Aorta (tissue), 5 donors: ENCODE measurements at places on chromosomes 6 and 20. TPM values are rescaled to one million over a fixed set of nuclear protein-coding genes. Genes with fewer than 3 reads are reported as not detected.

GRCh38 chr6:83258517-83258916 lies 65.4 kb downstream of the RWDD2A start:
- no peaks in the 10 kb centered on the region for H3K4me1 ChIP-seq
- no peak overlapping the region for H3K27ac ChIP-seq
- no peaks in the 10 kb centered on the region for H3K36me3 ChIP-seq
- no peak overlapping the region for H3K4me3 ChIP-seq
- H3K27me3 ChIP-seq: no peaks in the 10 kb centered on the region
- no peak for DNase-seq

GRCh38 chr20:37994512-37994911 lies 38.7 kb downstream of the TTI1 start:
- H3K4me3 ChIP-seq: no peak overlapping the region
- H3K36me3 ChIP-seq: no peaks in the 10 kb centered on the region
- no peaks in the 10 kb centered on the region for H3K27me3 ChIP-seq
- H3K27ac ChIP-seq: no peak overlapping the region
- DNase-seq: no peak

GRCh38 chr6:165998072-165998471 lies 169.6 kb downstream of the TBXT start:
- H3K4me1 ChIP-seq: no peaks in the 10 kb centered on the region
- H3K27me3 ChIP-seq: no peaks in the 10 kb centered on the region
- H3K36me3 ChIP-seq: no peaks in the 10 kb centered on the region

DNA sequence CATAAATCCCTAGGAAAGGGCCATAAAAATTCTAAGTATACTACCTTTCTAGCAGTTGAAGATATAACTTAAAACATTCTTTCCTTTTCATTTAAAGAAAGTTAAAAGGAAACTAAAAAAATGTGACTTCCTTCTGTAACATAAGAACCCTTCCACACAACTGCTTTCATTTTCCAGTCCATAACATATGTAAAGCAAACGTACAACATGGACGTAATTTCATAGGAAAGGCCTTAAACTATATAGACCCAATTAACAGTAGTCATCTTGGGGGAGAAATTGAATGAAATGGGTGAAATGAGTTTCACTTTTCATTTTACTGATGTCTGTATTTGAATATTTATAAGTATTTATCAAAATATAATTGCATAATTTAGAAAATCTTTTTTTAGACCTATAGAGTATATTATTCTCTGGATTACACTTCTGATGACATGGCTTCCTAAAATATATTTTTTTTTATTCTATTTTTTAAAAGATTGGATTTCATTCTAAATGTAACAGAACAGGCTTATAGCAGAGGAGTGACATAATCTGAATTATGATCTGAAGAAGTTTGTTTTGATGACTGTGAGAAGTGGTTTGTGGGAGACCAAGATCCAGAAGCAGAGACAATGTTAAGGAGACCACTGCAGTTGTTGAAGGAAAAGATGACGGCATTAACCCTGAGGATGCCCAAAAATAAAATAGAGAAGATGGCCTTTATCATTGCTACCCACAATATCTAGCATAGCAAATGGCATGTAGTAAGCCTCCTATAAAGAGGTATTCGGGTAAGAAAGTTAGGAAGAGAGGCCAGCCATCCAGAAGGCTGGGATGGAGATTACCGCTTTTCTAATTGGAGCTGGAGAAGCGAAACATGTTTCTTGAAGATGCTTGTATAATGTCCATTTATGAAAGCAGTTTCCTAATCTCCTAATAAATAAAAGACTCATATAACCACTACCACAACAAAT lies 260.4 kb downstream of the PTPRK start:
- H3K27ac ChIP-seq: no peak overlapping the region
- H3K36me3 ChIP-seq: no peaks in the 10 kb centered on the region
- no peak for DNase-seq
- H3K27me3 ChIP-seq: no peaks in the 10 kb centered on the region
- H3K4me3 ChIP-seq: no peak overlapping the region
- H3K4me1 ChIP-seq: peaks cover 2% of the 10 kb centered on the region

DNA sequence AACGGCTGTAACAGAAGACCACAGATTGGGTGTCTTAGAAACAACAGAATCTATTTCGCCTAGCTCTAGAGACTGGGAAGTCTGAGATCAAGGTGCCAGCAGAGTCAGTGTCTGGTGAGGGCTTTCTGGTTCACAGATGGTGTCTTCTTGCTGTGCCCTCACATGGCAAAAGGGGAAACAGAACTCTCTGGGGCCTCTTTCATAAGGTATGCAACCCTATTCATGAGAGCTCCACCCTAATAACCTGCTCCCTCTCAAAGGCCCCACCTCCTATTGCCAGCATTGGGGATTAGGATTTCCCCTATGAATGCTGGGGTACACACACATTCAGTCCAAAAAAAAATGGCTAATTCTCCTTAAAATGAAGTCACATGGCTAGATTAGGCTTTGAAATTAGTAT lies 10.0 kb downstream of the TXNDC5 start:
- DNase-seq: no peak
- H3K4me3 ChIP-seq: no peak overlapping the region
- H3K36me3 ChIP-seq: peaks cover 7% of the 10 kb centered on the region

DNA sequence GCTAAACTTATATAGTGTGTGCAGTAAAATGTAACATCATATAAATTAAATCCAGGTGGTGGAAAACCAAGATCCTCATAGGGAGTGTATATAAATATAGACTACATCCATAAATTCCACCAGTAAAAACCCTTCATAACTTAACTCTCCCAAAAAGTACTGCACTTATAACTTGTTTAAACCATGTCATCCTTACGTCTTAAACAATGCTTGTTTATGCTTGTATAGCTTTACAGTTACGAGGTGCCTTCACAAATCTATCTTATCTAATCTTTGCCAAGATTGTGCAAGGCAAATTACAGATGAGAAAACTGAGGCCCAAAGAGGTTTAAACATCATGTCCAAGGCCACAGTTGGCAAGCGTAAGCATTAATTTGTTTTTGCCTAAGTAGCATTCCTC lies 71.3 kb downstream of the BCAS1 start:
- no peak for DNase-seq
- H3K36me3 ChIP-seq: no peaks in the 10 kb centered on the region
- H3K4me1 ChIP-seq: no peaks in the 10 kb centered on the region
- H3K27me3 ChIP-seq: no peaks in the 10 kb centered on the region
- H3K27ac ChIP-seq: no peak overlapping the region

DNA sequence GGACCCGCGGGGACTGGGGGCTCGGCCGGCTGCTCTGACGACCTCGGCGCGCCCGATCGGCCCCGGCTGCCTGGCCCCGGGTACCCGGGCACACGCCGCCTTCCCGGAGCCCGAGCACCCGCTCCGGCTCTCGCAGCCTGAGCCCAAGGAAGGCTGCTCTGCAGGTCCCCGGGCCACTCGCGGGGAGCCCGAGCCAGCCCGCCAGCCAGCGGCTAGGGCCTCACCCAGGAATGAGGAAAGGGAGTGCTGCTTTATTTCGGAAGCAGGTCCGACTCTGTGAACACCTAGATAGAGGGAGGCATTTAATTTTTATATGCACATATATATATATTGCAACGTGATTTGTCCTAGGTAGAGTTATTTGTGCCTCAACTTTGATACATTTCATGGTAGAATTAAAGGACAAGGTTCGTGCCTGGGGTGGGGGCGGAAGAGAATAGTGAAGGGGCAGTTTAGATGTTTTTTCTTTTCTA lies 15.5 kb downstream of the FOXA2 start:
- H3K27me3 ChIP-seq: no peaks in the 10 kb centered on the region
- H3K36me3 ChIP-seq: no peaks in the 10 kb centered on the region
- DNase-seq: no peak
- H3K4me1 ChIP-seq: no peaks in the 10 kb centered on the region
- no peak overlapping the region for H3K27ac ChIP-seq
- no peak overlapping the region for H3K4me3 ChIP-seq

- H3K4me3 ChIP-seq: no peak overlapping the region
- no peak for DNase-seq
- no peak overlapping the region for H3K27ac ChIP-seq
- H3K4me1 ChIP-seq: no peaks in the 10 kb centered on the region
- H3K27me3 ChIP-seq: no peaks in the 10 kb centered on the region
- H3K36me3 ChIP-seq: peaks cover 5% of the 10 kb centered on the region
Observed at GRCh38 chr6:37293426-37293825, 35.5 kb upstream of the TMEM217 start.

- no peaks in the 10 kb centered on the region for H3K36me3 ChIP-seq
- no peak for DNase-seq
- H3K4me1 ChIP-seq: no peaks in the 10 kb centered on the region
- no peak overlapping the region for H3K27ac ChIP-seq
Observed at GRCh38 chr20:35370751-35371150, 41.0 kb downstream of the UQCC1 start.

DNA sequence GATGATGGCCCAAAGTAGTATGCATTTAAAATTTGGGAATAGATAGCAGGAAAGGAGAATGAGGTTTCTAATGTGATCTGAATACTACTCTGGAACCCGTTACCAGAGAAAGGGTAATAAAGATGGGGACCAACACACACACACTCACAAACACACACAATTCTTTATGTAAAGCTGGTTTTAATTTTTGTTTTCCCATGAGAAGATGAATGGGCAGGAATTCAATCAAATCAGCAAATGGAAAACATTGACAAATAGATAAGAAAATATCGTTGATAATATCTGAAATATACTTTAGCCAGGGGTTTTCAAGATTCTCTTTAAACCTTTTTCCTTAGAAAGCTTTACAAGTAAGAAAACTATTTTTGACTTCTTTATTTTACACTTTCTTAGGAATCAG lies 303.0 kb downstream of the PRL start:
- H3K4me3 ChIP-seq: no peak overlapping the region
- no peak for DNase-seq
- H3K4me1 ChIP-seq: peaks cover 6% of the 10 kb centered on the region
- H3K36me3 ChIP-seq: no peaks in the 10 kb centered on the region
- H3K27me3 ChIP-seq: no peaks in the 10 kb centered on the region
- H3K27ac ChIP-seq: no peak overlapping the region

DNA sequence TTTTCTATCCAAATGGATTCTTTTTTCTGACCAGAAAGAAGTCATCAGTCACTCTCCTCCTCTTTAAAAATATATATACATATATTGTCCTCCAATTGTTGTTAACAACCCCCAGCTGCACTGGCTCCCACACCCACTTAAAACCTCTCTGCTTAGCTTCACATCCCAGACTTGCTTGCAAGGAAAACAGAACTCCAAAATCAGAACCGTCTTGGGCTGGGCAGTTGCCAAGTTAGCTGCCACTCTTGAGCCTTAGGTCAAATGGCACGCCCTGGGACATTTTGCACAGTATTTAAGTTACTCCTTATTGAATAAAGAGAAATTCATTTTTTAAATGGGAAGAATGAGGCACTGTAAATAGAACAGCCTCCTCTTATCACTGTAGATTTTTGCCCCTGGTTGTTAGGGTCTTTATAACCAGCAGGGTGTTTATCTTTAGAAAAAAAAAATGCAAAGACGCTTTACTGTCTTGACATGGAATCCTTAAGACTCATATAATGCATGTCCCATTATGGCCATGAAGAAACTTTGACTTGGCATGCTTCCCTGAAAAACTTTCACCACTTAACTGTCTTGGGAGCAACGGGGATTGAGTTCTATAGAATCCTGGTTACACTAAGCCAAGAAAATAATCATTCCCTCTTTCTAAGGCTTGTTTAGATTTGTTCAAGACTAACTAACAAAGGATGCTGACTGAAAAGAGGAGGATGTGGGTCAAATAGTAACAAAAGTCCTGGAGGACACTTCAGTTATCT lies 204.5 kb downstream of the ISM1 start:
- no peak overlapping the region for H3K4me3 ChIP-seq

DNA sequence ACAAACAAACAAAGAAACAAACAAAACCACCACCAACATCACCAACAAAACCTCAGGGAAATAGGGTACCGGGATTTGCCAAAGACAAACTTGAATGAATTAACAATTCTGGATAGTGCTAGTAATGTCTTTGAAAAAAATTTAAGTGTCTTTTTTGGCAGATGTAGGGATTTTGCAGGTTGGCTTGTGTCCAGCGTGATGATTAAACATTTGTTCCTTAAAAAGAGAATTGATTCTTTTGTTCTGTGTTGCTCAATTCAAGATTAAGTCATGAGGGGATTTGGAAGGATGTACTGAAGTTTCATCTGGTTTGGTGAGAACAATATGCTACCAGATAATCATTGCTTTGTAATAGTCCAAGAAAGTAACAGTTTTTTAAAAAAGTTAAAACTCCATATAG lies 125.1 kb upstream of the HS3ST5 start:
- no peak overlapping the region for H3K27ac ChIP-seq
- DNase-seq: no peak
- H3K36me3 ChIP-seq: no peaks in the 10 kb centered on the region
- H3K4me1 ChIP-seq: no peaks in the 10 kb centered on the region
- no peak overlapping the region for H3K4me3 ChIP-seq

GRCh38 chr6:73085443-73085871 lies 139.8 kb downstream of the KHDC1L start:
- DNase-seq: no peak
- no peak overlapping the region for H3K4me3 ChIP-seq
- H3K4me1 ChIP-seq: no peaks in the 10 kb centered on the region
- H3K27ac ChIP-seq: no peak overlapping the region
- no peaks in the 10 kb centered on the region for H3K27me3 ChIP-seq

- no peak overlapping the region for H3K27ac ChIP-seq
- no peaks in the 10 kb centered on the region for H3K27me3 ChIP-seq
- H3K4me3 ChIP-seq: no peak overlapping the region
Observed at GRCh38 chr20:59636766-59637370, 32.5 kb downstream of the PHACTR3 start.

DNA sequence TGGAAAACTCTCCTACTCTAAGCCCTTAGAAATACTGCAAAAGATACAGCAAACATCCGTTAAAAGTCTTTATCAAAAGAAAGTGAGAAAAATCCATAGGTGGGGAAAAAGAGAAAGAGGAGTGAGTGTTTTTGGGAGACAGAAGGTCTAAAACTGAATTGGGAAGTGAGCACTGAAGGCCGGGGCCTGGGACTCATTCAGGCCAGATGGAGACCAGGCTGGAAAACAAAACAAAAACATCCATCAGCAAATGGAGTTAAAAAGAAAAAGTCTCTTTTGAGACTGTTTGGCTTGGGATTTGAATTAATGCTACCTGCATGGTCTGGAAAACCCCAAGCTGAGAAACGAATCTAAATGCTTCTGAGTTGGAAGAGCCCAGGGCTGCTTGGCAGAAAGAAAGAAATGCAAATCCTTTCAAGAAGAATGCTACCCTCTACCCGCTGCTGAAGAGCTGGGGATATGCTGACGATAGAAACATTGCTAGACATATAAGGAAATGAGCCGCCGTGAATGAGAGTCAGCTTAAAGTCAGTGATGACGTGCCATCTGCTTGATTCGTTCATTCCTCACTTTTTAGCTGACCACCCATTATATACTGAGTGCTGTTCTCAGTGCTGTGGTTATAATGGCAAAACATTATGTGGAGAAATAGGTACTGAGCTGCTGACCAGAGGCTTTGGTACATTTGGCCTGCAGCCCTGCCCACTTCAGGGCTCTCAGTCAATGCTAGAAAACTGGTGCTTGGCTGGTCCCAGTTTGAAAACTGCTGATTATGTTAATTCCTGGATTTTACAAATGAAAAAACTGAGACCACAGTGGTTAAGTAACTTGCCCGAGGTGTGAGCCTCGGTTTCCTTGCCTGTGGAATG lies 28.0 kb upstream of the TULP4 start:
- no peaks in the 10 kb centered on the region for H3K27me3 ChIP-seq
- H3K4me1 ChIP-seq: peaks cover 12% of the 10 kb centered on the region
- DNase-seq: no peak
- no peaks in the 10 kb centered on the region for H3K36me3 ChIP-seq
- peak overlapping the region; percentile 84 for H3K27ac ChIP-seq
- no peak overlapping the region for H3K4me3 ChIP-seq

GRCh38 chr6:134533991-134534390 lies 216.1 kb upstream of the SGK1 start:
- no peaks in the 10 kb centered on the region for H3K36me3 ChIP-seq
- H3K4me1 ChIP-seq: no peaks in the 10 kb centered on the region
- no peak overlapping the region for H3K27ac ChIP-seq
- no peak for DNase-seq

The SRSF6 gene
- total RNA-seq: 92.2 TPM

The GPX5 gene
- not detected for total RNA-seq

The THBD gene
- total RNA-seq: 54.0 TPM

The PRKN gene
- total RNA-seq: 17.3 TPM

The LST1 gene
- 24.6 TPM for total RNA-seq
